ENCODE measurements at places on chromosomes 13 and 19.

- no peak for DNase-seq
Measured at GRCh38 chr13:59635589-59635988, 528.1 kb downstream of the DIAPH3 start.

DNA sequence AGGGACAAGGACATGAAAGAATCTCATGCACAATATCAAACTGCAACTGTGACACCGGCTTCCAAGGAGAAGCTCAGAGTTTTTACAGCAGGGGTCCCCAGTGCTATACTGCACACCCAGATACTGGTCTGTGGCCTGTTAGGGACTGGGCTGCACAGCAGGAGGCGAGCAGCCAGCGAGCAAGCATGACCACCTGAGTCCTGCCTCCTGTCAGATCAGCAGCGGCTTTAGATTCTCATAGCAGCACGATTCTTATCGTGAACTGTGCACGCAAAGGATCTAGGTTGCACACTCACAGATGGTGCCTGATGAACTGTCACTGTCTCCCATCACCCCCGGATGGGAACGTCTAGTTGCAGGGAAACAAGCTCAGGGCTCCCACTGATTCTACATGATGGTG is 13.1 kb upstream of the CD22 start:
- DNase-seq: no peak

GRCh38 chr19:18859676-18860301 is 28.0 kb downstream of the UPF1 start:
- no peak for DNase-seq

DNA sequence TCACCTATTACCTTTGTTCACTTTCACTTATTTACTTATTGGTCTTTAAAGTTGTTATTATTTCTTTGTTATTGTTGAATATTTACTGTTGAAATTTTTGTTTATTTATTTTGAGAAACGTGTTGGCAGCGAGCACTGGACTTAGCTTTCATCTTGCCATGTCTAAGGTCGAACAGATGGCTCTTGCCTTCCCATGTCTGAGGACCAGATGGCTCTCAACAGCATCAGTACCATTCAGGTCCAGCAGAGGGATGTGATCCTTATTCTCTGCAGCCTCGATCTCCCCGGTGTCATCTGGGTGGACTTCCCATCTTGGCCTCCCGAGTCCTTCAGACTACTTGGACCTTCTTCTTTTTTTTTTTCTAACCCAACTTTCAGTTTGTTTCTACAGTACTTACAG is 1437.6 kb downstream of the UQCRFS1 start:
- DNase-seq: no peak

DNA sequence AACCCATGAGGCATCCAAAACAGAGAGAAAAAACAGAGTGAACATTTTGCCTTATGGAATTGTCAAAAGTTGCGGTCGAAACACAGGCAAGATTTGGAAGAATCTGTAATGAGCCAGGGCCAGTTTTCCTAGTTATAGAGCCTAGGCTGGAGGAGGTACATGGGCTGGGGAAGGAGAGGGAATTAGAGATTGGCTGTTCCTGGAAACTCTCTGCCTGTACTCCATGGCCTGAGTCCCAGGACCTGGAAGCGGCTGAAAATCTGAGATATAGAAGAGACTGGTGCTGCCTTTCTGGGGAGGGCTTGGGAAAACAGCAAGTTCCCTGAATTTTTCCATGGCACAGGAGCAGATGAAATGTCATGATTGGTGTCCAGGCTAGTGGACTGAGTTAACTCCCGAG is 122.8 kb upstream of the KLF12 start:
- no peak for DNase-seq

DNA sequence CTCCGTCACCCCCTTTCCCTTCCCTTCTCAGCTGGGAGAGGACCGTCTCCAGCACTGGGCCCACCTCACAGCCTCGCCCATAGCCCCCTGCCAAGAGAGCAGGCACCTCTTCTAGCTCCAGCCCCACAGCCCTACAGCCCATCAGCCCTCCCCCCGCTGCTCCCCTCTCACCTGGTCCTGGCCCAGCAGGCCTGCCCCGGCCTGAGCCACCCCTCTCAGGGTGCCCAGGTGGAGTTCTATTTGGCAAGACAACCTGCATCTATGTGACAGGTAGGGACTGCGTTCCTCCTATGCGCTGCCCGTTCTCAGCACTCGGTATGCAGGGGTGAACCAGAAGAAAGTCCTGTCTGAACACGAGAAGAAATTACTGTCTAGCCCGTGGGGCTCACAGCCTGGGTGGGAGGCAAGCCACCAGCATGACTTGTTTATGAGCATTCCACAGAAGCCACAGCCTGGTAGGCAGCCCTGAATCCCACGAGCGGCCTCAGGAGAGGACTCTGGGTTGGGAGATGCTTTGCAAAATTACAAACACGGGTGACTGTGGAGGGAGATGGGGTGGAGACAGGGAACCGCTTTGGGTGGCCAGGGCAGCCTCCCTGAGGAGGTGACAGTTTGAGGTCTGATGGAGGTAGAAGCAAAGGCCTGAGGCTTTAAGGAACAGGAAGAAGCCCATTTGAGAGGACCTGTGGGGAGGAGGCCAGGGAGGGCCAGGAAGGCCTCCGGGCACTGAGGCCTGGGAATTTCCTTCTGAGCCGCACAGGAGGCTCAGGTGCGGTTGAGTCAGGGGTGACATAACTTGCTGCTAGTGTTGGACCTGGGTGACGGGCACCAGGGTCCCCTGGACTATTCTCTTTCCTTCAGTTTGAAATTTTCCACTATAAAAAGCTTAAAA is 1.2 kb upstream of the PLEKHF1 start:
- DNase-seq: no peak

- no peak for DNase-seq
Measured at GRCh38 chr13:20168396-20168795, 7.5 kb upstream of the GJA3 start.

DNA sequence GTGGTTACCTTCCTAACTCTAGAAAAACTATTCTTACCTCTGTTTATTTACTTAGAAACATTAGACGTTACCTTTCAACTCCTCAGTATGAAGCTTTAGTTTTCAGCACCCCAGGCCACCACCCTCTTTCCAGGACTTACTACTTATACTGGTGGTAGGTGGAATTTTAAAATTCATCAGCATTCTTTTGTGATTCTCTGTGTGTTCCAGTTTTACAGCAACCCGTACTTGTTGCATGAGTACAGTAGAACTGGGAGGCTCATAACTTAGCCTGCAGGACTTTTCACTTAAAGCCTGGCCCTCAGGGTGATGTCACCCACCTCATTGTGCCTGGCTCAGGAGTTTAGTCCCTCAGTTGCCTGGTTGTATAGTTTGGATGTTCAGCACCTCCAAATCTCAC is 49.4 kb upstream of the ALOX5AP start:
- no peak for DNase-seq

GRCh38 chr13:111256458-111256857 is 64.0 kb upstream of the TEX29 start:
- no peak for DNase-seq

GRCh38 chr13:69094485-69094884 is 1013.1 kb upstream of the ATXN8OS start:
- no peak for DNase-seq

DNA sequence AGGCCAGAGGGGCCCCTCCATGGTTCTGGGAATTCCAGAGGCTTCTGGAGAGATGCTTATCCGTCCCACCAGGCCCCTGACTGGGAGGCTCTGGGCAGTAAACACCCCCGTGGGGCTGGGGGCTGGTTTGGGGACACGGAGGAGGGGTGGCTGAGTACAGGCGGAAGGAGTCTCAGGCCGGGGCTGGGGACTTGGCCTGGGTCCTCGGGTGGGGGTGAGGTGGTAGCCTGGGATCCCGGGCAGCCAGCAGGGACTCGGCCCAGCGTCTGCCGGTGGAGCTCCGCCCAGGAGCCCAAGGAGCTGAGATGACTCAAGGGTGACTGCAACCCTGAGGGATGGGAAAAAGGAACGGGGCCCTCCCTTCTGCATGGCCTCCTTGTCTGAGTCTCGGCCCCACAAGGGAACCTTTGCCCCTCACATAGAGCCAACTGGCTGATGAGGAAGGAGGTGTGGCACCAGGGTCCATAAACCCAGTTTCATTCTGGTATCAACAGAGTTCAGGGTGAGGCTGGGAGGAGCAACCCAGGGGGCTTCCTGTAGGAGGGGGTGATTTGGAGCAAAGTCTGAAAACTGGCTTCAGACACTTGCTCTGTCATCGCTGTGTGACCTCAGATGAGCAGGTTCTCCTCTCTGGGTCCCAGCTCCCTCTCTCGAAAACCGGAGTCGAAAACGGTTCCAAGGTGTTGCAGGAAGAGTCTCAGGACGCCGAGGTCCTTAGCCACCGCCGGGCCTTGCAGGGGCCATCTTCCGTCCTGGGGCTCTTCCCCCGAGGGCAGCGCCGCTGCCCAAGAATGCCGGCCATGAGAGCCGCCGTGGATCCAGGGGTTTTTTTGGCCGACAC is 809 bp downstream of the MISP start:
- no peak for DNase-seq

- no peak for DNase-seq
Measured at GRCh38 chr19:39533003-39533512, 406 bp upstream of the EID2B start.

GRCh38 chr19:4232614-4233281 is 3.4 kb downstream of the EBI3 start:
- DNase-seq: no peak

DNA sequence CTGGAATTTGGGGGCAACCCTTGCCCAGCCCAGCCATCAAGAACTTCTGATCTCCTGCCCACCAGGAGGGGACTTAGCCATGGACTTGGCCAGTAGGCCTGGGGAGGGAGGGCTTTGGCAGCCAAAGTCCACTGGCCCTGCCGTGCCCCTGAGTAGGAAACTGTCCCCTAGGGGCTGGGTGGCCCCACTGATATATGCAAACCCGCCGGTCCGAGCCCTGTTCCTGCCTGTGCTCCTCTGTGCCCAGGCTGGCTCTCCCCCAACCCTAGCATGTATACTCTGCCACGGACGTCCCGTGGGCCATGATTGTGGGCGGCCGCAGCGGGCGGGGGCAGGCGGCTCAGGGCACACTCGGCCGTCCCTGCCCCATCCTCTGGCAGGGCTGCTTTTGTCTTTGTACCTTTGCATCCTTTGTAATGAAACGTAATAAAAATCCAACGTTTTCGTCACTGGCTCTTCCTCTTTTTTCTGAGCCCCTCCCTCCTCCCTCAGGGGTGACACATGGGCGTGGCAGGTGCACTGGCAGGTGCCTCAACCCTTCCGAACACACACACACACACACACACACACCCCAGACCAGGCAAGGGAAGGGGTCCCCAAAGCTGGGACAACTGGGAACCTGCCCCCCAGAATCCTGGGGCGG is 9.1 kb downstream of the COMP start:
- DNase-seq: no peak

GRCh38 chr19:44180968-44181367 is 16.1 kb downstream of the ZNF226 start:
- no peak for DNase-seq

GRCh38 chr19:14563989-14564651 is 7.7 kb downstream of the NDUFB7 start:
- DNase-seq: no peak

GRCh38 chr19:7706188-7706954 is 4.4 kb upstream of the FCER2 start:
- DNase-seq: no peak

GRCh38 chr19:58579473-58580142 is 6.5 kb upstream of the MZF1 start:
- DNase-seq: no peak

DNA sequence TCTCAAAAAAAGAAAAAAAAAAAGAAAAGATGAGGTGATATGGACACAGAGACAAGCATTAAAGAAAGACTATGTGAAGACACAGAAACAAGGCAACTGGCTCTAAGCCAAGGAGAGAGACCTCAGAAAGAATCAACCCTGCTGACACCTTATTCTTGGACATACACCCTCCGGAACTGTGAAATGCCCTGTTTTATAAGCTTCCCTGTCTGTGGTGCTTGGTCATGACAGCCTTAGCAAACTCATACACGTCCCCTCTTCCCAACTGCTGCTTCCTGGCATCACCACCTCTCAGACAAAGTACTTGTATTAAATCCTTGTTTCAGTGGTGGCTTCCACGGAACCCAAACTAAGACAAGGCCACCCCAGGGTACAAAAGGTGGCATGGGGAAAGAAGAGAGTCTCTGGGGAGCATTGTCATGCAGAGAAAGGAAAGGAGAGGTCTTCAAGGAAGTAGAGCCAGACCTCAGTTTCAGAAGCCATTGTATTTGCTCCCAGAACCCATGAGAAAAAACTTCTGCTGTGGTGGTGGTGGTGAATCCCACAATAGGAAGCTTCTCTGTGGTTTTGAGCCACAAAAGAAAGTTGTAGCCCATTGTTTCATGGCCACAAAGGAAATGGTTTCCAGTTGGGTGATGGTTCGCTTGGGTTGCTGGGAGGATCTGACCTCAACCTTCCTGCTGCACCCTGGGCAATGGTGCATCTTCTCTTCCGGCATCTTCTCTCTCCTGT is 16.3 kb upstream of the TSPAN16 start:
- DNase-seq: no peak

GRCh38 chr19:37977992-37978391 is 71.0 kb downstream of the SIPA1L3 start:
- peak; percentile 68 for DNase-seq

GRCh38 chr13:67219113-67219512 is 11.0 kb downstream of the PCDH9 start:
- no peak for DNase-seq

Data from putamen (tissue), 1 donor.